ENCODE measurements at places on chromosomes 12 and 14.

DNA sequence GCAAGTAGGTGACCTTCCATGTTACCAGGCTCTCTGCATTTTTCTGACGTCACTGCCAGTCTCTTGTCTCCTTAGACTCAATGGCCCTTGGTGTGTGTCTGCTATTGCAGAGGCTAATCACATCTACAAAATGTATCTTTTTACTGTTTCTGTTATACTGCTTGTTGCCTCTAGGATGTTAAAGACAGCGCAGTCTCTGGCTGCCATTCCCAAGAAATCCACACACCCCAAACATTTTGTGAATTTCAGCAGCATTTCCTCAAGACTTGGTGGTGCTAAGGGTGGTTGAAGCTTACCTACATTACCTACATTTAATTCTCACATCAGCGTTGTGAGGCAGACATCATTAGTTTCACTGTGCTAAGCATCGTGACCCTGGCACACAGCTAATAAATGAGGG is 87.2 kb downstream of the C12orf75 start:
- DNase-seq = no peak

- DNase-seq = no peak
These were observed 211.0 kb downstream of the RBM19 start for GRCh38 chr12:113755098-113755497.

DNA sequence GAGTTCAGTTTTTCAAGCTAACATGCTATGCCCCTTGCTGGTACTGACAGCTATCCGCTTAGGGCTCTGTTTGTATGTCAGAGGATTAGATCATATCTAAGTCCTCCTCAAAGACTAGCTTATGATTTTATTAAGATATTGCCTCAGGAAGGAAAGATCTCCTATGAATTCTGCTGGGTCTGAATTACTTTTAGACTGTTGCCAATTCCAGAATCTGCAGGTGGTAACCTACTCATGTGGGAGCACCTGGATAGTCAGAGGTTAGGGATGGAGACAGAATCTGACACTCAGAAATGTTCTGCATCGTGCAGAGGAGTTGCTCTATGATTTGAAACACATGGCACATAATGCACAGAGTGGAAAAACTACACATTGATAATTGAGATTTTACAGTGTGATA is 843.4 kb downstream of the SLC6A15 start:
- DNase-seq = no peak

- DNase-seq = no peak
These were observed 256.6 kb upstream of the FOXN3 start for GRCh38 chr14:89673512-89674225.

DNA sequence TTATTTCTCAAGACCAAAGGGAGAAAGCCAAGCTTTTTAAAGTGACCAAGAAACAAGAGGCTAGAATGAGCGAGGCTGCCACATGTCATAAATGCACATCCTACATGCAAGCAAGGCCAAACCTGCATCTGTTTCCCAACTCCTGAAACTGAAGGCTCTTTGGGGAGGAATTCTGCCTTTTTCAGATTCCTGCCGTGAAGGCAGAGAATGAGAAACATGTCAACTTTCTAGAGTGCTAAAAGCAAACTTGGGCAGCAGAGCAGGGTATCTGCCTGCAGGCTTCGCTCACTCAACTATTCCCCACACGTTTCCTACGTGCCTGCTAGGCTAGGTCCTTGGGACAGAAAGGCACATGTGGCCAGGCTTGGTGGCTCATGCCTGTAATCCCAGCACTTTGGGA is 15.2 kb downstream of the DPF3 start:
- DNase-seq = no peak

GRCh38 chr12:94841177-94841576 is 162.3 kb downstream of the NDUFA12 start:
- no peak for DNase-seq

- no peak for DNase-seq
These were observed 12.4 kb downstream of the MGST1 start for GRCh38 chr12:16359512-16360491.

GRCh38 chr12:32229971-32230612 is 123.4 kb downstream of the BICD1 start:
- no peak for DNase-seq

GRCh38 chr12:41476499-41477439 is 288.6 kb downstream of the PDZRN4 start:
- DNase-seq = no peak

- no peak for DNase-seq
These were observed 226.3 kb upstream of the GRIP1 start for GRCh38 chr12:66905201-66905600.

GRCh38 chr12:1798641-1799020 is 21.7 kb upstream of the LRTM2 start:
- DNase-seq = peak; percentile 75

GRCh38 chr14:50758305-50758704 is 72.7 kb downstream of the NIN start:
- no peak for DNase-seq

- DNase-seq = no peak
These were observed 49.9 kb downstream of the OTX2 start for GRCh38 chr14:56760164-56760914.

- no peak for DNase-seq
These were observed 49.0 kb downstream of the TBC1D15 start for GRCh38 chr12:71888521-71888920.

- peak; percentile 36 for DNase-seq
These were observed 65.1 kb downstream of the GALNT16 start for GRCh38 chr14:69325086-69325485.

- no peak for DNase-seq
These were observed 49.2 kb upstream of the BCAT1 start for GRCh38 chr12:24997970-24998582.

- no peak for DNase-seq
These were observed 624 bp downstream of the M6PR start for GRCh38 chr12:8948701-8949341.

DNA sequence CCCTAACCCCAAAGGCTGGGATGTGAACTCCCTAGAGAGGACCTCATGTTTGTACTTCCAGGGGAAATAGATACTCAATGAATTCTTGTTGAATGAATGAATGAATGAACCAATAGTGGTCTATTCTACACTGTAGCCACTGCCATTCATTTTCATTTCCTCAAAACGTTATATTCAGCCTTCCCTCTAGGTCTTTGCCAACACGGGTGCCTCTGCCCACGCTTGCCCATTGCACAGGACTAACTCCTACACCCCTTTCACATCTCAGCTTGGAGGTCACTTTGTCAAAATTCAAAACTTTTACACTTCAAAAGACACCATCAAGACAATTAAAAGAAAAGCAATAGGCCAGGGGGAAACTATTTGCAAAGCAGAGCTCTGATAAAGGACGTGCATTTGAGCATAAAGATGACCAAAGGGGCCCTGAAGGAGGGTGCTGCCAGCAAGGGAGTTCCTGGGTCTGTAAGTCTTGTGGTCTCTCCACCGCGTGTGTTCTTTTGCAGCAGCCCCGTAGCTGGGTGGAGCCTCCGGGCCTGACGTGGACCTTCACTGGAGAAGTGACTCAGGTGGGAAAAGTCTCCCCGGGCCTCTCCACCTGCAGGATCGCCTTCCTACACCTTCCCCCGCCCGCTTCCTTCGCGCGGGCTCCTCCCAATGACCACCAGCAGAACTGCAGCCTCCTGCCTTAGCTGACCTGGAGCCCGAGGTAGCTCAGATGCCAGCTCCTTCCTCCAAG is 31.5 kb downstream of the TMEM63C start:
- no peak for DNase-seq

- no peak for DNase-seq
These were observed 132.2 kb upstream of the HIF1A start for GRCh38 chr14:61563162-61563511.

DNA sequence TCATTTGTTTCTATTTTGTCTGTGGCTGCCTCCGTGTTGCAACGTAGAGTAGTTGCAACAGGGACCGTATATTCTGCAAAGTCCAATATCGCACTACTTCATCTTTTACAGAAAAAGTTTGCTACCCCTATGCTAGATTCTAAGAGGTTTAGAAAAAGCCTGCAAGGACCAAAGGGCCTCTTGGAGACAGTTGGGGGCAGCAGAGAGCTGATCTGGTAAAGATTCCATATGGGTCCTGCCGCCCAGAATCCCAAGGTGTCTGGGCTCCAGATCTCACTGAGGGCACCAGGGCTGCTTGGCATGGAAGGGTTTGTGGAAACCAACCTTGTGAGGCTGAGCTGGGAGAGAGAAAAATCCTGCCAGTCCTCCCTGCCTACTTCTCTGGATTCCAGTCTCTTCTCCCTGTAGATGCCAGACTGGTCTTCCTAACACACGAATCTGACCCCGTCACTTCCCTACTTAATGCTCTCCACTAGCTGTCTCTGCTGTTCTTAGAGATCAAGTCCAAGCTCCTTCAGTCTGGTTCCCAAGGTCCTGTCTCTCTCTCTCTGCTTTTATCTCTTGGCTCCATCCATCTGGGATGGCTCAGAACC is 74.6 kb downstream of the GLRX5 start:
- no peak for DNase-seq

- no peak for DNase-seq
These were observed 6.4 kb downstream of the ATN1 start for GRCh38 chr12:6934110-6934509.

GRCh38 chr12:14558473-14558959 is 9.2 kb downstream of the PLBD1 start:
- no peak for DNase-seq

All from RWPE2 (cell line).